Stimulated activated CD4-positive, alpha-beta T cell treated with anti-CD3 and anti-CD28 coated beads, Interleukin-12 subunit alpha, Interleukin-12 subunit beta, amount 100 ng/mL, for 48 hours (primary cell): ENCODE measurements at places on chromosomes 3 and 15.

DNA sequence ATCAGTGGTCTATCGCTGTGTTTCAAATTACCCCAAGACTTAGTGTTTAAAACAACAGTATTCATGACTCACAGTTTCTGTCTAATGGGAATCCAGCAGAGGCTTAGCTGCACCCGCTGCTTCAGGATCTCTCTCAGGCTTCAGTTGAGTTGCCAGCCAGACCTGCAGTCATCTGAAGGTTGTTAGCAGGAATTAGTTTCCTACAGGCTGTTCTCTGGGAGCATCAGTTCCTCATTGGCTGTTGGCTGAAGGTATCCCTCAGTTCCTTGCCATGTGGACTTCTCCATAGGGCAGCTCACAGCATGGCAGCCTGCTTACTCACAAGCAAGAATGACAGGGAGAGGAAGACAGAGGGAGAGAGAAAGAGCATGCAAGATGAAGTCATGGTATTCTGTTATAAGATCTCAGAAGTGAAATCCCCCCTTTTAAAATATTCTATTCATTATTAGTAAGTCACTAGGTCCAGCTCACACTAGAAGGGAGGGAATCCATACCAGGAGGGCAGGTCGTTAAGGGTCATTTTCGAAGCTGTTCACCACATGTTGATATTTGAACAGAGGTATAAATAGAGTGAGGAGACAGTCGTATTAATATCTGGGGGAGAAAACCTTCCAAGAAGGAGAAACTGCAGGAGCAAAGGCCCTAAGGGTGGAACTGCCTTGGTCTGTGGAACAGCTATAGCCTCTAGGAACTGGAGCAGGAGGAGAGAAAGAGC, 473.9 kb upstream of the PPP2R3A start:
- DNase-seq = no peak

DNA sequence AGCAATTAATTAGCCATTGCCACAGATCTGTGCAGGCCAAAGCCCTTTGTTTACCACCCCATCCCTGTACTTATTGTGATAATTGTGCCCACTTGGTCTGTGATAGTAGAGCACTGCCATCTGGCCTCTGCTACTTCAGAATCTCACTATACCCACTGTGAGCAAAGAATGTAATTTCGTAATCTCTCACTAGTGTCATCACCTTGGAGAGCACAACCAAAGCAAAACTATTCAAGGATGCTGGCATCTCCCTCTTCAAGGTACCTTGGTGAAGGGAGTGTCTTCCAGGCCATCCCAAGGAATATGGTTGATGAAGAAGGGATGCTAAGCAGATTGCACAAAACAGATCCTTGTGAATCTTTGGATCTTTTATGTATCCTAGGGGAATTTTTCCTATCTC, 34.7 kb upstream of the NOX5 start:
- DNase-seq = no peak

GRCh38 chr3:194832346-194833104, 146.8 kb downstream of the FAM43A start:
- no peak for DNase-seq

GRCh38 chr15:85615930-85616329, 178.8 kb downstream of the KLHL25 start:
- no peak for DNase-seq

GRCh38 chr3:18111796-18112232, 313.3 kb downstream of the SATB1 start:
- no peak for DNase-seq
